ENCODE measurements at places on chromosomes 4 and X. TPM values are rescaled to one million over a fixed set of nuclear protein-coding genes. Genes with fewer than 3 reads are reported as not detected.

Gene DSPP
- not detected for polyA plus RNA-seq

Gene RTL9
- polyA plus RNA-seq = 0.45 TPM

Gene NUDT11
- polyA plus RNA-seq = 7.0 TPM

Gene PTTG2
- not detected for polyA plus RNA-seq

Gene COX18
- 18.2 TPM for polyA plus RNA-seq

Gene SPANXB1
- polyA plus RNA-seq = not detected

Gene SPATA18
- polyA plus RNA-seq = 7.3 TPM

Gene CTAG1B
- not detected for polyA plus RNA-seq

Gene HMX1
- not detected for polyA plus RNA-seq

Gene HSFX3
- not detected for polyA plus RNA-seq

- H3K27me3 ChIP-seq = no peaks in the 10 kb centered on the region
- H3K27ac ChIP-seq = no peak overlapping the region
Measured at GRCh38 chr4:2672082-2672481, 84.1 kb downstream of the TNIP2 start.

DNA sequence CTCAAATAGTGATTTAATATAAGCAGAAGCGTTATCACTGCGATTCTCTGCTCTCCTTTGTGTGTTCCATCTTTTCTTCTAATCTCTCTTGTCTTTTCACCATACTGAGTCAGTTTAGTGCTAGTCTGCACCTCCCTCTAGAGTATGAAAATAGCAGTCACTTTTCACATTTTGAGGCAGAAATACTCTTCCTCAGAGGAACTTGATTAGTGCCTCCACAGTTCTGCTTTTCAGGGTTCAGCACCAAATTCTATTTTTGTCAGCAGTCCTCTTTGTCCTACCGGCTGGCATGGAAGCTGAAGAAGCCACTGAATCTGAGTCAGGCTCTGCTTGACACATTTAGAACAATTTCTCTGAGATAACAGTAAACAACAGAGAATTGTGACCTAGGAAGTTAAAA lies 49.7 kb upstream of the ANKRD17 start:
- H3K4me1 ChIP-seq = no peaks in the 10 kb centered on the region
- no peaks in the 10 kb centered on the region for H3K27me3 ChIP-seq
- no peak overlapping the region for H3K27ac ChIP-seq

DNA sequence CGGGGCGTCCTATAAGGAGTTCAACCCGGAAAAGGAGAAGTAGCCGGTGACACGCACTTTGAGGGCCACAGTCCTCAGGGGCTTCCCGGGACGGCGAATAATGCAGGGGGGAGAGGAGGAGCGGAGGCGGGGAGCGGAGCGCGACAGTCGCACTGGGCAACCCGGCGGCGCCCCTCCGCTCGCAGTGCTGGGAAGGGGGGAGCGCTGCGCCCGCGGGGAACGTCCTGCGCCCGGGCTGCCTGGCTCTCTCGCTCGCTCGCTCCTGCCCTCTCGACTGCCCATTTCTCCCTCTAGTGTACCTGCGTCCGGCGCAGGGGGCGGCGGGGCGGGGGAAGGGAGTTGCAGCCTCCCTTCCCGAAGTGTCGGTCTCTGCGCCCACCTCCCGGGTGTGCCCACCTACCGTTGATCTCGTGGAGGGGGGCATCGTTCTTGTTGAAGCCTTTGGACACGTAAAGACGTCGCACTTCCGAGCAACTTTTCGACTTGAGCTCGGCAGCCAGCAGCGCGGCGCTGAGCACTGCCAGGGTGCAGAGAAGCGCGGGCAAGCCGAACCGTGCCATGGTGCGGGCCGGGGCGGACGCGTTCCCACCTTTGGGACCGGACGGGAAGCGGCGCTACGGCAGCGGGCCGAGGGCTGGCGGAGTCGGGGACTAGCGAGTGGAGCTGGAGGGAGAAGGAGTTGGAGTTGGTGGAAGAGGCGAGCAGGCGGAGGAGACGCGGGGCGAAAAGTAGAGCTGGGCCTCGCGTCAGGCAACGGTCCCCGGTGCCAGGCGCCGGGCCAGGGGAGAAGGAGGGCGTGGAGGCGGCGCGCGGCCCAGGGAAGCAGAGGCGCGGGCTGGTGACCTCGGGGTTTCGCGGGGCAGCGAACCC lies 648 bp downstream of the GPC4 start:
- H3K27ac ChIP-seq = peak overlapping the region; percentile 41
- H3K36me3 ChIP-seq = no peaks in the 10 kb centered on the region
- no peak for DNase-seq
- H3K27me3 ChIP-seq = no peaks in the 10 kb centered on the region

GRCh38 chrX:10280071-10280470 lies 123.3 kb downstream of the CLCN4 start:
- no peak for DNase-seq
- no peaks in the 10 kb centered on the region for H3K4me1 ChIP-seq
- no peak overlapping the region for H3K4me3 ChIP-seq

- no peaks in the 10 kb centered on the region for H3K36me3 ChIP-seq
- no peak overlapping the region for H3K4me3 ChIP-seq
- H3K27ac ChIP-seq = no peak overlapping the region
- no peak for DNase-seq
- H3K4me1 ChIP-seq = no peaks in the 10 kb centered on the region
- H3K27me3 ChIP-seq = no peaks in the 10 kb centered on the region
Measured at GRCh38 chrX:134653835-134654234, 4.4 kb downstream of the PLAC1 start.

GRCh38 chrX:20742106-20742505 lies 475.4 kb upstream of the RPS6KA3 start:
- no peaks in the 10 kb centered on the region for H3K27me3 ChIP-seq
- no peak overlapping the region for H3K4me3 ChIP-seq
- no peaks in the 10 kb centered on the region for H3K36me3 ChIP-seq
- H3K4me1 ChIP-seq = no peaks in the 10 kb centered on the region
- no peak overlapping the region for H3K27ac ChIP-seq

DNA sequence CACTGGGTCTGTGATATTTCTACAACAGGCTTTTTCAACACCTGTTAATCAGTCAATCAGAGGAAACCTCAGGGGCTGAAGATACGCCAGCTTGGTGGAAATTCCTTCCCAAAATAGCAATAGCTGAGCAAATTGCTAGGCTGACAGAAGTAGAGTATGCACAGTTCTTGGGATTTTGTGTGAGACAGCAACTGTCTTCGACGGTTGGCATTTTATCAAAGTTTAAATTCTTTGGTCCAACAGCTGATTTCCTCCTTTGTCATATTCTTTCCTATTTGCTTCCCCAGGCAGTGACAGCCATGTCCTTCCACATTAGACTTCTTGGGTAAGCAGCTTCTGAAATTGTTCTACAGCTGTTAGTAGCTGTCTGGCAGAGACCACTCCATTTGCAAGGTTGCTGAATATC lies 8.0 kb upstream of the PALLD start:
- H3K36me3 ChIP-seq = no peaks in the 10 kb centered on the region
- DNase-seq = no peak
- H3K4me3 ChIP-seq = no peak overlapping the region
- peaks cover 6% of the 10 kb centered on the region for H3K4me1 ChIP-seq
- H3K27ac ChIP-seq = no peak overlapping the region

GRCh38 chr4:47219586-47219985 lies 188.2 kb downstream of the GABRB1 start:
- no peak for DNase-seq
- H3K4me1 ChIP-seq = no peaks in the 10 kb centered on the region
- H3K27me3 ChIP-seq = no peaks in the 10 kb centered on the region
- no peaks in the 10 kb centered on the region for H3K36me3 ChIP-seq
- H3K27ac ChIP-seq = no peak overlapping the region
- no peak overlapping the region for H3K4me3 ChIP-seq

DNA sequence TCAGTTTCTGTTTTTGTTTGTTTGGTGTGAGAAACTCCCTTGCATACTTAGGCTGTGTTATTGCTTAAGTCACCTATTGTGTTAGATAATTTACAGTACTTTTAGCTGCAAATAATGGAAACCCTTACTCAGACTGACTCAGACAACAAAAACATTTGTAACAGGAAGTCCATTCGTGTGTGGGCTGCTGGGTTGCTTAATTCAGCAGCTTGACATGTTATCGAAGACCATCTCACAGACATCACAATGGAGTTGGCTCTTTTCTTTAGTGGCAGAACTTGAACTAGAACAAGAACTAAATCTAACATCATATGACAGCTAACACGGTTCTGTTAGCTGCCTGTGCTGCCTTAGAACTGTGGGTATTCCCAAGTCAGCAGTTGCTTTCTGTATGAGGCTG lies 9.9 kb upstream of the GABRE start:
- H3K36me3 ChIP-seq = no peaks in the 10 kb centered on the region
- no peak overlapping the region for H3K27ac ChIP-seq
- H3K4me1 ChIP-seq = no peaks in the 10 kb centered on the region
- DNase-seq = no peak
- no peaks in the 10 kb centered on the region for H3K27me3 ChIP-seq
- H3K4me3 ChIP-seq = no peak overlapping the region

- H3K4me3 ChIP-seq = no peak overlapping the region
- DNase-seq = no peak
- no peak overlapping the region for H3K27ac ChIP-seq
- H3K36me3 ChIP-seq = no peaks in the 10 kb centered on the region
- H3K27me3 ChIP-seq = no peaks in the 10 kb centered on the region
Measured at GRCh38 chr4:40323866-40324265, 11.3 kb upstream of the CHRNA9 start.

- no peaks in the 10 kb centered on the region for H3K27me3 ChIP-seq
- H3K4me3 ChIP-seq = no peak overlapping the region
- DNase-seq = no peak
- no peaks in the 10 kb centered on the region for H3K4me1 ChIP-seq
- no peak overlapping the region for H3K27ac ChIP-seq
- H3K36me3 ChIP-seq = no peaks in the 10 kb centered on the region
Measured at GRCh38 chr4:25351777-25352416, 25.2 kb upstream of the ANAPC4 start.

DNA sequence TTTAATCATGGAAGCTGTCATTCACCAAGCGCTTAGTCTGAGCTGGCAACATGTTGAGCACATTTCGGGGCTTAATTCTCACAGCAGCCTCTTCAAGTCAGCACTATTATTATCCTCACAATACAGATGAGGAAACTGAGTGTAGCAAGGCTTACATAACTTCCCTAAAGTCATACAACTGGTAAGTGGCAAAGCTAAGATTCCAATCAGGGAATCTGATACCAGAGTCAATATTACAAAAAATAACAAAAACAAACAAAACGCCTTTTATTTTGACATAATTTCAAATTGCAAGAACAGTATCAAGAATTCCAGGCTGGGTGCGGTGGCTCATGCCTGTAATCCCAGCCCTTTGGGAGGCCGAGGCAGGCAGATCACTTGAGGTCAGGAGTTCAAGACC lies 120.4 kb upstream of the DUSP21 start:
- no peak for DNase-seq
- peaks cover 7% of the 10 kb centered on the region for H3K27me3 ChIP-seq
- H3K27ac ChIP-seq = no peak overlapping the region
- no peak overlapping the region for H3K4me3 ChIP-seq
- H3K36me3 ChIP-seq = no peaks in the 10 kb centered on the region

DNA sequence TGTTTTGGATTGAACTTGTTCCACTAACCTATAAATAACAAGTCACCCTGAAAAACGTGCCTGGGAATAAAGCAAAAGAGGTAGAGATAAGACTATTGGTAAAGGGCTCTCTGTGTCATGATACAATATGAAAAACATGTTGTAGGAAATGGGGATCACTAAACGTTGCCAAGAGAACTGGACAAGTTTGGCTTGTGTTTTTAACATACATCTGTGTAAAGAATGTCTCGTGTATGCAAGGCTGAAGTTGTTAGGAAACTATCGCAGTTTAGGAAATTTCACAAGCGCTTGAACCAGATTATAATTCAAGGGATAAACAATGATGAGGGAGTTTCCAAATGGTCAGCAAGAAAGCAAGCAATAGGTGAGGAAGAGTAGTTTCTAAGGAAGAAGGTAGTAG lies 655.8 kb downstream of the PCDH7 start:
- peak; percentile 40 for DNase-seq
- H3K27me3 ChIP-seq = no peaks in the 10 kb centered on the region
- no peak overlapping the region for H3K27ac ChIP-seq
- no peaks in the 10 kb centered on the region for H3K36me3 ChIP-seq
- no peak overlapping the region for H3K4me3 ChIP-seq
- no peaks in the 10 kb centered on the region for H3K4me1 ChIP-seq

- H3K4me3 ChIP-seq = no peak overlapping the region
- DNase-seq = no peak
- no peaks in the 10 kb centered on the region for H3K36me3 ChIP-seq
- no peaks in the 10 kb centered on the region for H3K4me1 ChIP-seq
Measured at GRCh38 chr4:147723326-147723725, 8.6 kb upstream of the ARHGAP10 start.

- H3K27me3 ChIP-seq = no peaks in the 10 kb centered on the region
- DNase-seq = no peak
- no peaks in the 10 kb centered on the region for H3K36me3 ChIP-seq
- H3K27ac ChIP-seq = no peak overlapping the region
Measured at GRCh38 chrX:136835761-136836160, 44.8 kb downstream of the RBMX start.
